ENCODE measurements at places on chromosomes 6 and 20.

- no peak for DNase-seq
Measured at GRCh38 chr20:13149371-13150105, 71.5 kb upstream of the ISM1 start.

- DNase-seq: no peak
Measured at GRCh38 chr20:432208-432607, 24.1 kb downstream of the RBCK1 start.

GRCh38 chr6:148898376-148899014, 151.7 kb downstream of the UST start:
- DNase-seq: no peak

- DNase-seq: peak; percentile 26
Measured at GRCh38 chr20:3705970-3706739, 6.2 kb downstream of the SIGLEC1 start.

GRCh38 chr6:14118446-14118845, 874 bp downstream of the CD83 start:
- no peak for DNase-seq
